ENCODE measurements at places on chromosomes 5 and 9. TPM values are rescaled to one million over a fixed set of nuclear protein-coding genes. Genes with fewer than 3 reads are reported as not detected.

Gene NEUROG1
- not detected for total RNA-seq

Gene ACOT12
- not detected for total RNA-seq

Gene MARCHF11
- total RNA-seq = 0.33 TPM

GRCh38 chr5:102539996-102540728 lies 41.4 kb upstream of the SLCO6A1 start:
- DNase-seq = no peak

Gene PTGS1
- total RNA-seq = 14.6 TPM

Gene NTNG2
- total RNA-seq = 5.2 TPM

DNA sequence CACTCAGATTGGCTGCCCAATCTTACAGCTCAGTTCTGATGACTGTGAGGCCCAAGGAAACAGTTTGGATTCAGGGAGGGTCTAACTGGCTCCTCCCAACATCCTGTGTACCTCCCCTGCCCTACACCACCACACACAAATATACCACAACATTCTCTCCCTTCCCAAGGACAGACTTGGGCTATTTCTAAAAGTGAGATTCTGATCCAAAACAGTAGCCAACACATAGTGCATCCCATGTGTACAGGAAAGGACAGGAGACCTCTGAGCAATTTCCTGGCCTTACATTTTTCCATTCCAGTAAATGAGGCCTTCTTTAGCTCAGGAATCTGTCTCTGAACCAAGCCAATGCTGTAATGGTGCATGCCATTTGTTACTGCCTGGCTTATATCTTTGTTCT lies 20.8 kb downstream of the ZNF366 start:
- DNase-seq = no peak

DNA sequence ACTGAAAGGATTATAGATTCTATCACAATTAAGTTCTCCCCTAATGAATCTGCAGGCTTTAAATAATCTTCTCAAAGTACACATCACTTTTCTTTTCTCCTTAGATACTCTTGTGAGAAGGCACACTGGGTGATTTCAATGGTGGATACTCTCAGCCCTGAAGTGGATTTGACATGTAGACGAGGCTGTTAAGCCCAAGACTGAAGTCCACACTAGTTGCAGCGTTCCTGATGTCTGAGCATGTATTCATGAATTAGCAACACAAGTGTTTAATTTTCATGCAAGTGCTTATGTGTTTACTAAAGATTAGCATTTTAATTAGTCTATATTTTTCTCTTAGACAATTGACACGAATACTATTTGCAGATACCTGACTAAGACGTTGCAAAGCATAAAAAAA lies 218.9 kb downstream of the TMEM161B start:
- DNase-seq = no peak

All from right atrium auricular region (tissue), 2 donors.